Epithelial cell of alveolus of lung (primary cell): ENCODE measurements at places on chromosomes 7 and 10. TPM values are rescaled to one million over a fixed set of nuclear protein-coding genes. Genes with fewer than 3 reads are reported as not detected.

The ZFAND2A gene
- total RNA-seq = 25.5 and 26.2 TPM in 2 replicates

The HOXA3 gene
- total RNA-seq = 8.1 and 9.4 TPM in 2 replicates

The CTAGE4 gene
- 0.72 TPM in 1 of 2 replicates, not detected in the other for total RNA-seq

The IL2RA gene
- not detected in 2 replicates for total RNA-seq

The COL17A1 gene
- 1.0 and 7.5 TPM in 2 replicates for total RNA-seq

The LMOD2 gene
- not detected in 2 replicates for total RNA-seq

The EPHA1 gene
- total RNA-seq = 0.32 and 0.91 TPM in 2 replicates

The LLCFC1 gene
- total RNA-seq = not detected in 2 replicates

The TFPI2 gene
- 633 and 1,251 TPM in 2 replicates for total RNA-seq

The ANKIB1 gene
- total RNA-seq = 18.9 and 20.9 TPM in 2 replicates

The RBP3 gene
- total RNA-seq = not detected in 2 replicates

The STEAP1 gene
- total RNA-seq = 25.9 and 30.1 TPM in 2 replicates

The KCNH2 gene
- total RNA-seq = under 0.01 and 0.16 TPM in 2 replicates

The MLXIPL gene
- 2.3 TPM in 1 of 2 replicates, not detected in the other for total RNA-seq

The FOXP2 gene
- 1.4 and 10.7 TPM in 2 replicates for total RNA-seq

The MBL2 gene
- not detected in 2 replicates for total RNA-seq

The STK17A gene
- total RNA-seq = 22.8 and 77.4 TPM in 2 replicates

The HSPA12A gene
- total RNA-seq = 3.0 and 5.2 TPM in 2 replicates

The MRPS17 gene
- 11.4 and 14.5 TPM in 2 replicates for total RNA-seq

The PLXNA4 gene
- 0.65 and 2.7 TPM in 2 replicates for total RNA-seq

The FAM131B gene
- 3.1 and 3.9 TPM in 2 replicates for total RNA-seq

The HOXA5 gene
- 125 and 134 TPM in 2 replicates for total RNA-seq

The SEM1 gene
- total RNA-seq = 43.0 and 70.9 TPM in 2 replicates

The ADGRA1 gene
- total RNA-seq = 0.32 TPM in 1 of 2 replicates, not detected in the other

The CLCN1 gene
- total RNA-seq = 0.13 TPM in 1 of 2 replicates, not detected in the other

The SPACDR gene
- not detected in 2 replicates for total RNA-seq

The GPC2 gene
- total RNA-seq = 2.5 and 3.1 TPM in 2 replicates

The SPDYE5 gene
- not detected in 2 replicates for total RNA-seq

The TDRD1 gene
- not detected in 2 replicates for total RNA-seq

The LBX1 gene
- total RNA-seq = not detected in 2 replicates

The AQP1 gene
- total RNA-seq = 0.78 and 1.4 TPM in 2 replicates

The SPDYE8 gene
- total RNA-seq = not detected in 2 replicates

The CDHR3 gene
- 3.4 TPM in 1 of 2 replicates, not detected in the other for total RNA-seq

The ZNF138 gene
- 4.8 and 8.5 TPM in 2 replicates for total RNA-seq

The SFRP4 gene
- 0.39 TPM in 1 of 2 replicates, not detected in the other for total RNA-seq

The GIMAP4 gene
- 1.4 TPM in 1 of 2 replicates, not detected in the other for total RNA-seq

The SH2B2 gene
- total RNA-seq = 1.1 and 7.0 TPM in 2 replicates

The CHAT gene
- total RNA-seq = not detected in 2 replicates

The SPAM1 gene
- not detected in 2 replicates for total RNA-seq

The NEUROG3 gene
- not detected in 2 replicates for total RNA-seq

The SPDYE9 gene
- total RNA-seq = not detected in 2 replicates

The PTPRZ1 gene
- not detected in 2 replicates for total RNA-seq

The RFC2 gene
- total RNA-seq = 21.4 and 31.4 TPM in 2 replicates

The MRPS33 gene
- 29.1 and 33.2 TPM in 2 replicates for total RNA-seq

The GPR15LG gene
- not detected in 2 replicates for total RNA-seq

The TNS3 gene
- 17.2 and 79.5 TPM in 2 replicates for total RNA-seq

The SLC26A5 gene
- total RNA-seq = not detected in 2 replicates

The SEMA4G gene
- total RNA-seq = 2.8 and 6.1 TPM in 2 replicates

The HMX3 gene
- not detected in 2 replicates for total RNA-seq

The SRGN gene
- 60.0 and 221 TPM in 2 replicates for total RNA-seq
